ENCODE measurements at places on chromosomes 7 and 10.

DNA sequence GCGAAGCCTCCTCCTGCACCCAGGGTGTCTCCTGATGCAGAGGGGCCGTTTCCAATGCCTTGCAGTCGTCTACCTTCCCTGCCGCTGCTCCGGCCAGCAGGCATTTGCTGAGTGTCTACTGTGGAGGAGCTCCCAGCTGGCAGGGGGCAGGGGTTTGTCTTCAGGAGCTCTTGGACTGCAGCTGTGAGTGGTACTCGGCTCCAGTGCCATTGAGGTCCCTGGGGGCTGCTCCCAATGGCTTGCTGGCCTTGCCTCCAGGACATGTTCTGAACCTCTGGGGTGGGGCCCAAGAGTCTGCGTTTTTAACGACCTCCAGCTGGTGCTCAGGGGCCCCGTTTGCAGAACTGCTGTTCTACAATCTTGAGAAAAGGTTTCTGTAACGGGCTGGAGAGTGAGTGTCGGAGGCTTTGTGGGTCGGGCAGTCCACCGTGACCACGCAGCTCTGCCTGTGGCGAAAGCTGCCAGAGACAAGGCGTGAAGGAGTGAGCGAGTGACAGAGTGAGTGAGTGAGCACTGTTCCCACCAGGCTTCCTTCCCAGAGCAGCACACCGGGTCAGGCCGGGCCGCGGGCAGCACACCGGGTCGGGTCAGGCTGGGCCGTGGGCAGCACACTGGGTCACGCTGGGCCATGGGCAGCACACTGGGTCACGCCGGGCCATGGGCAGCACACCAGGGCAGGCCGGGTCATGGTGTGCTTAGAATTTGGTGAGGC, 520.2 kb downstream of the PTPRN2 start:
- DNase-seq, result no peak

- no peak for DNase-seq
Measured at GRCh38 chr10:102801496-102801895, 35.7 kb downstream of the CYP17A1 start.

DNA sequence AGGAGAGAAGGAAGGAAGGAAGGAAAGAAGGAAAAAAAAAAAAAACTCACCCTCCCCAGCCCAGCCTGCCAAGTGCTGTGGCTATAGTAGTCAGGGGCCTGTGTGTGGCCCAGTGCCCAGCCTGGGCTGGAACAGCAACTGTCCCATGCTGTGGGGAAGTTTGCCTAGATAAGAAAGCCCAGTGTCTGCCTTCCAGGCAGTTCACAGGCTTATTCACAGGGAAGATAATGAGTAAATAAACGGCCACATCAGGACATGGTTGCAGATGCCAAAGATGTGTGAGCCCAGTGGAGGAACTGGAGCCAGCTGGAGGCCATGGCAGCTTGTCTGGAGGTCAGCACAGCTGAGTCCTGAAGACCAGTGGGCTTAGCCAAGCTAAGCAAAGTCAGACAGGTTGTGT, 132.4 kb upstream of the FOXK1 start:
- no peak for DNase-seq

DNA sequence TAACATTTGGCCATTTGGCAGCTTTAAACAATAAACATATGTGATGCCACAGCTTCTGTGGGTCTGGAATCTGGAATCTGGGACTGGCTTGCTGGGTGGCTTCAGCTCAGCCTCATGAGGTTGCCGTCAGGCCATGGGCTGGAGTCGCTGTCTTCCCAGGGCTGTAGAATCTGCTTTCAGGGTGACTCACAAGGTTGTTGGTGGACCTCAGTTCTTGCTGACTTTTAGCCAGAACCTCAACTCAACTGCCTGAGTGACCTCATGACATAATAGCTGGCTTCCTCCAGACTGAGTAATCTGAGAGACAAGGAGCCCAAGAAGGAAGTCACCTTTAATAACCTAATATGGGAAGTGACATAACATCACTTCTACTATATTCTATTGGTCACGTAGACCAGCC, 44.6 kb upstream of the TSPAN13 start:
- DNase-seq, result peak; percentile 72

DNA sequence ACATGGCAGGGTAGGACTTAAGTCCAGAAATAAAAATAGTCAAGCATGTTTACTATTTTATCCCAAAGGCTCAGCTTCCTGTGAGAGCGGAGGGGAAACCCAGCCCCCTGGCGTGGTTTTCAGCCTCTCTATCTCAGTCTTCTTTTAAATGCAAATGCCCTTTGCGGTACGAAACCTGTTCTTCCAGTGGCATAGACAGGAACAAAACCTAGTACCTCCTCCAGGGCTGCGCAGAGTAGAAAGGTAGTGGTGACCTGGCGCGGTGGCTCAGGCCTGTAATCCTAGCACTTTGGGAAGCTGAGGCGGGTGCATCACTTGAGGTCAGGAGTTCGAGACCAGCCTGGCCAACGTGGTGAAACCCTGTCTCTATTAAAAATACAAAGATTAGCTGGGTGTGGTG, 181.3 kb upstream of the FOXK1 start:
- DNase-seq, result no peak

DNA sequence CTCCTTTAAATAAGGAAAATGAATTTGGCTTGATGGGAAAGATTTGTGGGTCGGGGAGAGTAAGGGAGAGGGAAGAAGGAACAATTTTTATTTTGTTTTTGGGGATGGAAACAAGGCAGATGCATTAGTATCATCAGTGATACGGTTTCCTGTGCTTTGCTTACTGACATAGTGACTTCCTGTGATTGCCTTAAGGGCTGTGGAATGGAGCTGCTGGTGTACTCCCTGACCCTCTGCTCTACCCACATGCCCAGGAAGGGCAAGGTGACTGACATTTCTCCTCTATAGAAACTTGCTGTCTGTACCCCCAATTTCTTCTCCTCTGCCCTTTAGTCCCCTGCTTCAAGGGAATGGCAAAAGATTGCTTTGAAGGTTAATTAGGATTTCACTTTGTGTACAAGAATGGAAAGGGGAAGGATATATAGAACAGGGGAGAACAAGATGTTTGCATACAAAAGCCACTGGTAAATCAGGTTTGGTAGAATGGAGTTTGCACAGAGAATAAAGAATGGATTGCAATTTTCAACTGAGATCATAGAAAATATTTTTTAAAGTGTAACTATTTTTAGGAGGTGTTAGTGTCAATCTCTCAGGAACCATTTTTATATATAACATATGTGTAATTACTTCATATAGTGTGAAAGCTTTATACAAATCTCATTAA, 129.0 kb upstream of the AGR3 start:
- DNase-seq, result no peak

DNA sequence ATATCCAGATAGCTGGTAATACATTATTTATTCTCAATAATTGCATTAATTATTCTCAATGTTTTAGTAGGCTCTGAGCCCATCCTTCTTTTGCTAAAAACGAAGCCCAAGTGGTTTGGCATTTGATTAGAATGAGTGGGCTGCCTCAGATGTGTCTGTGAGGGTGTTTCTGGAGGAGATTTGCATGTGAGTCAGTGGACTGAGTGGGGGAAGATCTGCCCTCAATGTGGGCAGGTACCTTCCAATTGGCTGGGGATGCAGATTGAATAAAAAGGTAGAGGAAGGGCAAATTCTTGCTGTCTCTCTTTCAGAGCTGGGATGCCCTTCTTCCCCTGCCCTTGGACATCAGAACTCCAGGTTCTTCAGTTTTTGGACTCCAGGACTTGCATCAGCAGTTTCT, 290.6 kb upstream of the SMIM30 start:
- no peak for DNase-seq

GRCh38 chr10:50946991-50947781, 61.8 kb upstream of the A1CF start:
- DNase-seq, result no peak

DNA sequence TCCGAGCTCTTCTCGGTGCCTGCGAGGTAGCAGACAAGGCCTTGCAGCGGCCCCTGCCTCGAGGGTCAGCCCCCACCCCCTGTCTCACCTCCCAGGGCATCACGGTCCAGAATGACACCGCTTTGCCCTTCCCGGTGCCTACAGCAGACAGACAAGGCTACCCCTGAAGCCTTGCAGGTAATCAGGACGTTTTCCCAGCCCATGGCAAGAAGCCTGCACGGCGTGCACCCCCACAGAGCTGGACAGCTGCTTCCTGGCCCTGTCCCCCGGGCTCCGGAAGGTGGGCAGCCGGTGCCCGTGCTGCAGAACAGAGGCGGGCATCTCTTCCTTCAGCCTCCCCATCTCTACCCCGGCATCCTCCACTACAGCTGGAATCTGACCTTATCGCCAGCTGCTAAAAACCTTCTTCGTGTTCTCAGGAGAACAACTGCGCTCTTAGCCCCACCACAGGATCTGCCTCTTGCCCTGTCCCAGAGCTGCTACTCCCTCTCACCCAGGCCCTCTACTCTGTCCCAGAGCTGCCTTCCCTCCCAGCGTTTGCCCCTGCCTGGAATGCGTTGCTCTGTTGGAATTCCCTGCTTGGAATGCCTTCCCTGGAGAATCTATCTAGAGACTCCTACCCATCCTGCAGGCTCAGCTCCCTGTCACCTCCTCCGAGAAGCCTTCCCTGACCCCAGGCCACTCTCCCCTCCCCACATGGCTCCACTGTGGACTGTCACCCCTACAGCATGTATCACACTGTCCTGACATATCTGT, 4.7 kb downstream of the MYL10 start:
- DNase-seq, result no peak

GRCh38 chr7:2921653-2922347, 77.7 kb upstream of the GNA12 start:
- no peak for DNase-seq

- no peak for DNase-seq
Measured at GRCh38 chr7:124388751-124389150, 355.9 kb upstream of the TMEM229A start.

GRCh38 chr10:114301951-114302710, 63.1 kb downstream of the VWA2 start:
- no peak for DNase-seq

DNA sequence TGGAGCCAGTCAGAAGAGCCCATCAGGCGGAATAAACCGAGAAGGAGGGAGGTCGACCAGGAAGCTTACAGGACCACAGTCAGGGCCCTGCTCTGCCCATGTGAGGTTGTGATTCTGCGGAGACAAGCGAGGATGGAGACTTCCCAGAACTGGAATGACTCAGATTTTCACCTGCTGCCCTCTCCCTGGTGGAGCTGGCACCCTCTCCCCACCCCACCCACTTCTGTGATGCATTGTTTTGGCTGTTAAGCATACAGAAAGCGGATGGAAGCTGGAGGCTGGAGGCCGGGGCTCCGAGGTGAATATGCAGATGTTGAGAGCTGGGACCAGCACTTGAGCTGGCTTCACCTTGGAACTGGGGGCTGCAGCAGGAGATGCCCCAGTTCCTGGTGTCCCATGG, 57.4 kb downstream of the NPTX2 start:
- DNase-seq, result no peak

DNA sequence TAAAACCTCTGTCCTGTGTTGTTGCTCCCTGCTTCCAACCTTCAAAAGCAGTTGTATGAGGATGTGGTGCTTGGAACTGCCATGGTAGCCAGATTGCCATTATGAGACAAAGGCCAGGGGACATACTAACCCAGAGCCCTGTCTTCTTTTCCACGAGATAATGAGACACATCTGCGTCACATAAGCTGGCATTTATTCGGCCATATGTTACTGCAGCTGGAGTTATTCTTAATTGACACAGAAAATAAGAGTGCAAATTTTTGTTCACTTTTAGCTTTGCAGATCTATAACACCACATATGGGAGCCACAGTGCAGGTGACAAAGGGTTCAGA, 15.5 kb upstream of the PDLIM1 start:
- no peak for DNase-seq

DNA sequence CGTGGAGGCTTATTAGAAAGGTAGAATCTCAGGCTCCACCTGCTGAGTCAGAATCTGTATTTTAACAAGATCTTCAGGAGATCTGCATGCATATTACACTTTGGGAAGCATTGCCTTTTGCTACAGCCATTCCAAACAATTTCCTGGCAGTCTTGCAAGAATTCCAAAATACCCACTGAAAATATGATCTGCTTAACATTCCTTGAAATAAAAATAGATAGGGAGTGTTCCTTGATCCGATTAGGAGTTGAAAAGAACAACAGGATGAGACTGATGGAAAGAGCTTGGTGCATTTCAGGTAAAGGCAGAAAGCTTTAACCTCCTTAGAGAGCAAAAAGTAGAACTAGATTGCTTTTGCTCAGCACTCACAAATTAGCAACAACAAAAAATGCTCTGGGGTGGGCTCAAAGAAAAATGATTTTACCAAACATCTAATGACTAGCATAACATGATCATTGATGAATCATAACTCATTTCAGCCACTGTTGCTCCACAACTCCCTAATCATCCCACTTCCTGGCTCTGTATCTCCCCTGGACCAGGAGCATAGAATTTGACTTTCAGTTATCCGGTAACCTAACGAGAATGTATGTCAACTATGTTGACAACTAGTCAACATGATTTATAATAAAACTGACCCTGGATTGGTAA, 115.2 kb downstream of the RNLS start:
- DNase-seq, result no peak

DNA sequence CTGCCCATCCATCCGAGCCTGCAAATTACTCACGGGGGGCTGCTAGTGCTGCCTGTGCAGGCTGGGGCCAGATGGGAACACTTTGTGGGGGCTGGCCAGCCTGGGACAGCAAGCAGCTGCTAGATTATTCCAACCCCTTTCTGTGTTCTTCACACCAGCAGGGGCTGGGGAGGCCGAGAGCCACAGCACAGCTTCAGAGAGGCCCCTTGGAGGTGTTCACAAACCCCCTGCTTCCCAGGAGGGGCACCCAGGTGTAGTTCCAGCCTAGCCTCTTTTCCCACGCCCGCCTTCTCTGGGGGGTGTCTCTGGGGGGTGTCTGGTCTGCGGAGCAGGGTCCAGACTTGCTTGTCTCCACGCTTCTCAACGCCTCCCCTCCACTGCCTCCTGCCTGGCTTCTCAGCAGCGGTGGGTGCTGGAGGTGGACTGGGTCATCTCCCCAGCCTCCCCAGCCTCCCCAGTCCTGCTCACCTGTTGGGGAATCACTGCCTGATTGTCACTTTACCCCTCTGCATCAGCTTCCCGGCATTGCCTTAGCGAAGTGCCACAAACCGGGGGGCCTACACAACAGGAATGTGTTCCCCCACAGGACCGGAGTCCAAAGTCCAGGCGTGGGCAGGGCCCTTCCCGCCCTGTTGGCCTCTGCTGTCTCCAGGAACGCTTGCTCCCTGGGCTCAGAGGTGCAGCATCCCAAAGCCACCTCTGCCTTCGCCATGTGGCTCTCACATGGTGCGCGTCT, 74.0 kb upstream of the EN2 start:
- no peak for DNase-seq

DNA sequence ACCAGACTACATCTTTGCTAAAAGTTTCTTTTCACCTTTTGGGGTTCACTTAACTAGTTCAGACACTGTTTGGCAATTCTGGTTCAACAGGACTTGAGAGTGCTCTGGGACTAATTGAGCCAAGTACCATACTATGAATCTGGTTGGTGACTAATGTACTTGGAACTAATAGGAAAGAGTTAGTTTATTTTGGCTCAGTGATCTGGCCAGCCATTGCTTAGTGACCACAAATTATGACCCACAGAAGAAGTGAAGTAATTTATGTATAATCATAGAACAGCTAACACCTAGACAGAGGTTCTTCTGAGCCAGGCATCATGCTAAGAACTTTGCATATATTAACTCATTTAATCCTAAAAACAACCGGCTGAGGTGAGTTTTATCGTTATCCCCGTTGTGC, 126.5 kb upstream of the JCAD start:
- peak; percentile 85 for DNase-seq
